ENCODE measurements at places on chromosomes 1 and 21. TPM values are rescaled to one million over a fixed set of nuclear protein-coding genes. Genes with fewer than 3 reads are reported as not detected.

WNT3A gene
- not detected for total RNA-seq

VAMP3 gene
- total RNA-seq: 119 TPM

ACTL8 gene
- 0.07 TPM for total RNA-seq

MAN1C1 gene
- total RNA-seq: 13.4 TPM

HORMAD1 gene
- total RNA-seq: not detected

OR6K3 gene
- total RNA-seq: not detected

C1orf226 gene
- 0.07 TPM for total RNA-seq

TCHH gene
- total RNA-seq: 0.03 TPM

MANEAL gene
- total RNA-seq: 1.1 TPM

CD34 gene
- 0.13 TPM for total RNA-seq

LGR6 gene
- not detected for total RNA-seq

MIXL1 gene
- total RNA-seq: not detected

AGMAT gene
- 0.52 TPM for total RNA-seq

LRRN2 gene
- not detected for total RNA-seq

TNN gene
- not detected for total RNA-seq

AIRE gene
- 0.07 TPM for total RNA-seq

RGS8 gene
- not detected for total RNA-seq

DIO1 gene
- not detected for total RNA-seq

KRTAP12-2 gene
- not detected for total RNA-seq

All from smooth muscle cell of the pulmonary artery (primary cell).